ENCODE measurements at places on chromosomes 11 and 22.

GRCh38 chr11:2849994-2850770, 35.4 kb downstream of the CDKN1C start:
- no peak for DNase-seq

DNA sequence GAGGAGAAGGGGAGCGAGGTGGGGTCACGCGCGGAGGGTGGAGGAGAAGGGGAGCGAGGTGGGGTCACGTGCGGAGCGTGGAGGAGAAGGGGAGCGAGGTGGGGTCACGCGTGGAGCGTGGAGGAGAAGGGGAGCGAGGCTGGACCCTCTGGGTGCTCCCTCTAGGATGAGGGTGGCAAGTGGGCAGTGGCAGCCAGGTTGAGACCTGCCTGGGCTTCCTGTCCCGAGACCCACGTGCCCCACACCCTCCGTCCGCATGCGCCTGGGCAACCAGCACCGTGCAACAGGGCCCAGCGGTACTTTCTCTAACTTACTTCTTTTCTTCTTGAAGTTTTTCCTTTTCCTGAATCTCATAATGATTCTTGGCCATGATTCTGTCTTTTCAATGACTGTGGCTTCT, 11.1 kb downstream of the MRPL21 start:
- DNase-seq = no peak

DNA sequence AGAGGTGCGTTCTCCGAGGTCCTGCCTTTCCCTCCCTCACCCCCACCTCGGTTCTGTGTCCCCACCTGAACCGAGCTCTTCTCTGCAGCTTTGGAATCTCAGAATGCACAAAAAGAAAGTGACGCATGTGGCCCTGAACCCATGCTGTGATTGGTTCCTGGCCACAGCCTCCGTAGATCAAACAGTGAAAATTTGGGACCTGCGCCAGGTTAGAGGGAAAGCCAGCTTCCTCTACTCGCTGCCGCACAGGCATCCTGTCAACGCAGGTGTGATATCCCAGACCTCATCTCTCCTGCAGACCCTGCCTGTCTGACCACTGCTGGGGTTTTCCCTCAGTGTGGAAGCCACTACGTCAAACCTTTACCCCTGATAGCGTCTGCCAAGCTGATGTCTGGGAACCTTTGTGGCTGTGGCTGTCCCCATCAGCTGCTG, 13.9 kb downstream of the ACP2 start:
- DNase-seq = peak; percentile 45

DNA sequence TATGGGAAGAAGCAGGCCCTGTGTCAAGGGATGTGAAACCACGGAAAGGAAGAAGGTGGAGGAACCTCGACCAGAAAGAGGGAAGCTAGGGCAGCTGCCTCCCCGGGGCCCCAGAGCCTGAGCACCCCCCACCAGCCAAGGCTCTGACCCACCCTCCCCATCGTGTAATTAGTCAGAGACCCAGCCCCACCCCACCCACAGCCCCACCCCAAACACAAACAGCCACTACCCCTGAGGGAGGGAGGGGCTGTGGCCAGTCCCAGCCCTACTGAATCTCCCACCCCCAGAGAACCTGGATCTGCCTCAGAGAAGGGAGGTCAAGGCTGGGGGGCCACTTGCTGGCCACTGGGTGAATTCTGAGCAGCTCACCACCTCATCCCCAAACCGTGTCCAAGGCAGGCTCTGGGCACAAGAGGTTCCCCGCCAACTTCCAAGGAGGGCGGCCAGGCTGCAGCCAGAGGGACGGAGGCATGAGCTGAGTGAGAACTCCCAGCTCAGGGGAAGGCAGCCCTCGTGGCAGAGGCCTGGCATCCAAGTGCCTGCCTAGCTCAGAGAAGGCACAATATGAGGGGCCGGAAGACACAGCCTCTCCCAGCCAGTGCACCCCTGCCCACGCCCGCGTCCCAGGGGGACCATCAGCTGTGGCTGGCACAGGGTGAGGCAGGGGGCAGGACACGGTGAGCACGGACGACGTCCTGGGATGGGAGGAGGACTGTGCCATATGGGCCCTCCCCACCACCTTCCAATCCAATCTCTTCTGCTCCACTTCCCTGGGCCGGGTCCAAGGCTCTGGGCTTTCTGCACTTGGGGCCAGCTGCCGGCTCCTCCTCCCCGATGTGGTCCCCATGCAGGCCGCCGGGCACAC, 2.7 kb downstream of the PLXNB2 start:
- DNase-seq = no peak

- no peak for DNase-seq
These were observed 133.4 kb downstream of the TEAD1 start for GRCh38 chr11:12807621-12808020.

DNA sequence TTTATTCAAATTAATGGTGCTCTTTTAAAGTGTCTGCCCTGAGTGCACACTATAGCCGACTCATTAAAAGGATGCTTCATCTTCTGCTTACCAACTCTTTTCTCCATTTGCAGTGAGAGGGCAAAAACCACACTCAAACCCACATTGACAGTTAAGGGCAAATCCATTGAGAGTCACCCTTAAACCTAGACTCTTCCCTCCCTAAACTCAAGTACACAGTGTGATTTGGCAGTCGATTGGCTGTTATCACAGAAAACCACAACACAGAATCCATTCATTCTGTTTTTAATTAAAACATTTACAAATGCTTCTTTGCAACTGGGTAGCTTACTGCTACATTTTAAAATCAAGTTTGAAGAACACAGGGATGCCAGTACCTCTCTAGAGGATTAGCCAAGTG, 120.0 kb downstream of the CADM1 start:
- DNase-seq = no peak

GRCh38 chr11:124746621-124747243, 5.3 kb downstream of the VSIG2 start:
- DNase-seq = peak; percentile 77

- no peak for DNase-seq
These were observed 40.5 kb upstream of the CDON start for GRCh38 chr11:126103150-126103549.

DNA sequence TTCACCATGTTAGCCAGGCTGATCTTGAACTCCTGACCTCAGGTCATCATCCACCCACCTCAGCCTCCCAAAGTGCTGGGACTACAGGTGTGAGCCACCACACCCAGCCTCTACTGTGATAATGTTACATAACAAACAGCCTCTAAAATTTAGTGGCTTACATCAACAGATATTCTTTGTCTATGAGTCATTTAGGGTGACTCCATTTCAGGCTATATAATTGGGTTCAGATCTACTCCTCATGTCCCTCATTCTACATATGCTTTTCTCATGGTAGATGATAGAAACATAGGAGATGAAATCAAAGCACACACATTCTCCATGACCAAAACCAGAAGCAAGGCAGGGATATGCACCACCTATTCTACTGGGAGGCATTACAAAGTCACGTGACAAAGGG, 72.7 kb downstream of the SIK2 start:
- no peak for DNase-seq

- DNase-seq = no peak
These were observed 46.6 kb downstream of the CWC15 start for GRCh38 chr11:94926698-94927237.

- DNase-seq = no peak
These were observed 234.5 kb downstream of the NXPE2 start for GRCh38 chr11:114912826-114913225.

GRCh38 chr22:49555526-49555925, 272.1 kb downstream of the BRD1 start:
- no peak for DNase-seq

DNA sequence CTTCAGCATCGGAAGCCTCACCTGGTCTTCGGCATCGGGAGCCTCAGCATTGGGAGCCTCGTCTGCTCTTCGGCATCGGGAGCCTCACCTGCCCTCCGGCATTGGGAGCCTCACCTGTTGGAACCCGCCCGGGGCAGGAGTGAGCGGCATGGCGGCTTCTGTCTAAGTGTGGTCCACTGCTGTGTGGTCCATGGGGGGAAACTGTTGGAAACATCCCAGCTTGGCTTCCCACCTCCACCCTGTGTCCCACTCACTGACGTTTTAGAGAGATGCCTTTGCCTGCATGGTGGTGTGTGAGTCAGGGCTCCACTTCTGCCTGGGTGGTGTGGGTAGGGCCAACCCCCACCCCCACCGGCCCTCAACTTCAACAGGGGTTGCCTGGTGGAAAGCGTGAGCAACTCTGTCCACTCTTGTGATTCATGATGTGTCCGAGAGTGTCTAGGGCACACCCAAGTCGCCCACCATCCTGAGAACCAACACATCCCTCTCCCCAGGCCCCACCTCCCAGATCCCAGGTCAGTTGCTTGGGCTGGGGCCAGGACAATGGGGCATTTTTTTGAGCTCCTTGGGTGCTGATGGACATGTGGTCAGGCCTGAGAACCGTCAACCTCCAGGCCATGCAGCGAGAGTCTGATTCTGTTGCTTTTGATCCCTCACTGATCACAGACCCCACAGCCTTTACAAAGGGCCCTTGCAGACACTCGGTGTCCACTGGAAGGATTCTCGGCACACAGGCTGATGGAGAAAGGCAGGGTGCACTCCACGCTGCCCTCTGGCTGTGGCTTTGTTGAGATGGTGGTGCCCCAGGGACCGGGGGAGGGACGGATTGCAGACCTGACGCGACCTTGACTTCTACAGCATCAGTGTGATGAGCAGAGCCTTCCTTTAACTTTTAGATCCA, 406.7 kb downstream of the TBC1D22A start:
- no peak for DNase-seq

DNA sequence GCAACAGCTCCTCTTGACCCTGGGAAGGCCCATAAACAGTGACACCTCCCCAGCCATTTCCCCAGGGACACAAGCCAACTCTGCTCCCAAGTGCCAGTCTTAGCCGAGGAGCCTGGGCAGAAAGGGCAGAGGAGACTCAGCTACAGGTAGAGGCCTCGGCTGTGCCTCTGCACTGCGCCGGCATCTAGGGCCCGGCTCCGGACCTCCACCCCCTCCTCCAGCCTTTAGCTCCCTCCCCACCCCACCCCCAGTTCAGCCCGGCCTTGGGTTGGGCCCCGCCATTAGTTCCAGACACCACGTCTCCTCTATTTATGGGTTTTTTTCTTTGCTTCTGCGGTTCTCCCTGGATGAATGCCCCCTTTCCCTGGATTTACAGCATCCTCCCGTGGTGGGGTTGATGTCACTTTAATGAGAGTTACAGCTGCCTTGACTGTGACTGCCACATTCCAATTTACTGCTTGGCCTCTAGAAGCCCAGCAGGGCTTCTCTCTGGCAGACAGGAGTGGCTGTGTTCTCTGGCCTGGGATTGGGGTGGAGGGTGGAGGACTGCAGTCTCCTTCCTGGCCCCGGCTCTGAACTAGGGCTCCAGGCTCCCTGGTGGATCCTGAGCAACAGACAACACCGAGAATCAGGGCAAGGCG, 13.5 kb upstream of the OAF start:
- DNase-seq = no peak

DNA sequence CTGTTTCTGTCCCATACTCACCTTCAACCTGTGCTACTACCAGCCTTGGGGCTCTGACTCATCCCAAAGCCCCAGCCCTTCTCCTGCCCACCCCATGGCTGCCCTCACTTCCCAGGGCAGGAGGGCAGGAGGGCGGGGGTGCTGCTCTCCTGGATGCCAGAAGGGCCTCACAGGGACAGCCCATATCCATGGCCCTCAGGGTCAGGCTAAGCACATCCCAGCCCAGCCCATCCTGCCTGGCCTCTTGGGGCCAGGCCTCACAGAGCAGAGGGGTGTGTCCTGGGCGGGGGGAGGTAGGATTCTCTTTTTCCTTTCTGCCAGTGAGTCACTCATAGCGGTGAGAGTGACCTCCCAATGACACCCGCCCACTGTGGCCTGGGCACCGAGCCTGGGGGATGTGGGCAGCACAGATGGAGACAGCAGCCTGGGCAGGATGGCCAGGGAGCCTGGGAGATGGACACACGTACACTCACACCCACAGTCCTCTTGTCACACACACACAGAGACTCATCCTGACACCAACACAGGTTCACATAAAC, 2.4 kb downstream of the LTBP3 start:
- peak; percentile 19 for DNase-seq

DNA sequence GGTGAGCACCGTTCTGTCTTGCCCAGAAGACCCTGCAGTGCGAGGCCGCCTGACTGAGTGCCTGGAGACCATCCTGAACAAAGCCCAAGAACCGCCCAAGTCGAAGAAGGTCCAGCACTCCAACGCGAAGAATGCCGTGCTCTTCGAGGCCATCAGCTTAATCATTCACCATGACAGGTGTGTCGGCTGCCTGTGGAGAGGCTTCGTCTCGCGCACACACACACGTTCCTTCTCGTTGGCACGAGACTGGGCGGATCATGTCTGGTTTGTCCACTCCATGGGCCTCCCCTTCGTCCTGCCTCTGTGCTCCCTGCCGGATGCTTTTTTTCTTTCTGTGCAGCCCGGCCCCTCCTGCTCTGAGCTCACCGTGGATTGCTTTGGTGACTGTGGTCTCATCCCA, 51.1 kb downstream of the MUC6 start:
- DNase-seq = no peak

- DNase-seq = no peak
These were observed 5.2 kb downstream of the GRIK4 start for GRCh38 chr11:120516461-120517389.

- no peak for DNase-seq
These were observed 350.9 kb upstream of the SYN3 start for GRCh38 chr22:33409079-33409478.

GRCh38 chr22:44289414-44290171, 23.2 kb downstream of the SHISAL1 start:
- DNase-seq = no peak

- no peak for DNase-seq
These were observed 97.6 kb downstream of the SLC36A4 start for GRCh38 chr11:93100211-93100610.

DNA sequence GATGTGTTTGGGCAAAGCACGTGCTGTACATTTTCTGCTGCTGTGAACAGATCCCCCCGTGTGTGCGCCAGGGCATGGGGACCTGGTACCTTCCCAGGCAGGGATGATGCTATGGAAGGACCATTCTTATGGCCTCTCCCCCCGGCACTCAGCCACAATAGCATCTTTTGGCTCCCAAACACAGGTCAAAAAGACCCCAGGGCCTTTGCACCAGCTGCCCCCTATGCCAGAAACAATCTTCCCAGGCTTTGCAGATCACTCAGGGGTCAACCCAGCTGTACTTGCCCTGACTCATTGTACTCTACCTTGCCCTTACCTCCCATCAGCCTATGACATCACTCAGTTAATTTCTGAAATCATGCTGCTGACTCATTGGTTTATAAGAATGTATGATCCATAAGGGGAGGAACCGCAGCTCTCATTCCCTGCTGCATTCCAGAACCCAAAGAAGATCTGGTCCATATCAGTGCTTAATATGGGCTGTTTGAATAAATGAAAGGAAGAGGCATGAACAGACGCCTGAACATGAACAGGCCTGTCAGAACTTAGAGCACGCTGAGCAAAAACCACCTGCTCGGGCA, 100.7 kb downstream of the CELSR1 start:
- no peak for DNase-seq

DNA sequence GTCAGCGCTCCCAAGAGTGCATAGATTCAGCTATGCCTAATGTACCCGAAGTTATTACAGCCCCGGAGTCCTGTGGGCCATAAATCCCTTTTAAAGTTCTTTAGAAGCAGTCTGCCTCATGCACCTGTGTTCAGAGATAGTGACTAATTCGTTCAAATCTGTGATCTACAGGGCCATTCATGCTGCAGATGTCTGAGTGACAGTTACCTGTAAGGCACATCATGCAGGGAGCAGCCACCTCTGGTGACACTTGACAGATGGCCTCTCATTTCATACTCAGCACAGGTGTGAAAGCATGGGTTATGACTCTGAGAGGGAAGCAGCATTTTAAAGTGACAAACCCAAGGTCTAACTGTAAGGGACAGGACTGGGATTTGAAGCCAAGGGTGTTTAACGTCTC, 2.4 kb upstream of the E2F8 start:
- no peak for DNase-seq

All from stimulated activated naive CD4-positive, alpha-beta T cell treated with Interleukin-2 at 50 U/mL for 16 hours (primary cell).